Stimulated activated naive CD8-positive, alpha-beta T cell treated with anti-CD3 and anti-CD28 coated beads, Interleukin-15, amount 100 ng/mL, for 72 hours (primary cell): ENCODE measurements at places on chromosomes 16 and 17.

DNA sequence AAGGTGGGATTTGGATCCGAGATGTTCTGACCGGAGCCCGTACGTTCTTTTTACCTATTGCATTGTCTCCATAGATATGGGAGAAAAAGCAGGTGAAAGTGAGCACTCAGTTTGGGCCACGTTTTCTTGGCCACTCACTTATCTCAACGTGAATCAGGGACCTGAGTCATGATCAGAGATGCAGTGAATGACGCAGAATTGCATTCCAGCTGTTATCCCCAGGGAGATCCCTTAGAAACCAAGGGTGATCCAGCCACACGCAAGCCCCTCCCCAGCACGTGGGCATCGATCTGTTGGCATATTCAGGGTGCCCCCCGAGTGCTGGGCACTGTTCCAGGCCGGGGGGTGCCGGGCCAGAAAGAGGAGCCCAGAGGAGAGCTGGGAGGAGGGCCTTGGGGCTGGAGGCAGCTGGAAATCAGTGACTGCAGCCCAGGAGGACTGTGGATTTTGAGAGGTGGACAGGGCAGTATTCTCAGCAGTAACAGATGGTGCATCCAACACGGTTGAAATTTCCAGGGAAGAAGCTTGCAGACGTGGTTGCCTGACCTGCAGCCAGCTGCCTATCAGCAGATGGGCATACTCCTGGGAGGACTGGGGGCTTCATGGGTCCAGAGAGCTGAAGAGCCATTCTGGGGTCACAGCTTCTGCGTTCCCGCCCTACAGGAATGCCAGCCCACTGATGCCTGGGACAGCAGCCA, 87.2 kb upstream of the CACNG5 start:
- DNase-seq: no peak

DNA sequence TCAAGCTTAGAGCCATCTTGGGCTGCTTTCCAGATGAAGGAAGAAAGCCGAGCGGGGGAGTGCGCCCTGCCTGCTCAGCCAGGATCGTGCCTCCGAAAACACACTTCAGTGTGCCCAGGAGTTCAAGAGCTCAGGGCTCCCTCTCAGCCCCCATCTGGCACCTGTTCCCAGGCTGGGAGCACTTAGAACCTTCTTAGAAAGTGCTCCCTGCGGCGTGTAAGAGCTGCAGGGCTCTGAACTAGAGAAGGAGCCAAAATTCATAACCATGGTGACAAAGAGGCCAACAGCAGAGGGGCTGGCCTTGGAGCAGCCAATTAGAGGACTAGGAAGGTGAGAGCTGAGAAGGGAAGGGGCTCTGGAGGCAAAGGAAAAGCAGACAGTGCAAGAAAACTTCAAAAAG, 59.0 kb upstream of the TNRC6C start:
- DNase-seq: no peak

DNA sequence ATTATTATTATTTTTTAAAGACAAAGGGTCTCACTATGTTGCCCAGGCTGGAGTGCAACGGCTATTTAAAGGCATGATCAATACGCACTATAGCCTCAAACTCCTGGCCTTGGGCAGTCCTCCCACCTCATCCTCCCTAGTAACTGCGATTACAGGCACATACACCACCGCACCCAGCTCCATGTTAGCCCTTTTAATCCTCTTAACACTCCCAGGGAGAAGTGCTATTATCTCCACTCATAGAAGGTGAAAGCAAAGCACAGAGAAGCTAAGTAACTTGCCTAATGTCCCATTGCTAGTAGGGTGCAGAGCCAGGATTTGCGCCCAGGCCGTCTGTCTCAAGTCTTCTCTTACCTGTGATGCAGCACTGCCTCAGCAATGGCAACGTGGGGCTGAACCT, 5.0 kb downstream of the HAS3 start:
- no peak for DNase-seq

GRCh38 chr17:7843536-7844291, 9.7 kb downstream of the KDM6B start:
- DNase-seq: peak; percentile 88

- no peak for DNase-seq
These were observed 6.8 kb downstream of the MEIOC start for GRCh38 chr17:44663095-44663494.

DNA sequence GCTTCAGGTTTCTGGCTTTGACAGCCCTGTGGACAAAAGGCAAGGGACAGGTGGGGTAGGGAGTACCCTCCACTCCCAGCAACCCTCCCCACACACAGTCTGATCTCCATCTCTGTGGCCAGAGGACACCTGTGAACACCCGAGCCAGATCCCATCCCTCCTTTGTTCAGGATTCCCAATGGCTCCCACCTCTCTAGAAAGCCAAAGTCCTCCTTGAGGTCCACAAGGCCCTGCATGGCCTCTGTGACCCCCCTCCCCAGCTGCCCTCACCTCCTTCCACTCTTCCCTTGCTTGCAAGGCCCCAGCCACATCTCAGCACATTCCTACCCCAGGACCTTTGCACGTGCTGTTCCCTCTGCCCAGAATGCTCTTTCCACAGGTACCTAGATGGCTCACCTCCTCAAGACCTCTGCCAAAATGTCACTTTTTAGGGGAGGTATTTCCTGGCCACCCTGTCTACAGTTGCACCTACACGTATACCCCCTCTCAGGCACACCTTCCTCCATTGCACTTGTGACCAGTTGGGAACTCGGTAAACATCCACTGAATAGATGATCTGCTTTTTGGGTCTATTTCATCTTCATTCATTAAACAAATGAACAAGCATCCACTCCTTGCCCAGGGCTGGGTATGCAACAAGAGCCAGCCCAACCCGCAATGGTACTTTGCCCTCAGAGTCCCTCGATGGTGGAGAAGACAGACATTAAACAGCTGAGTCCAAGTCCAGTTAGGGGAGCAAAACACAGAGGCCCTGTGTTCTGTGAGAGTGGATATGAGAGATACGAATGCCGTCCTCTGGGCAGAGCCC, 107.0 kb downstream of the CRLF3 start:
- peak; percentile 6 for DNase-seq

- no peak for DNase-seq
These were observed 139.4 kb downstream of the CCDC182 start for GRCh38 chr17:57605675-57606105.

GRCh38 chr17:80968602-80969029, 23.0 kb upstream of the CHMP6 start:
- DNase-seq: no peak

DNA sequence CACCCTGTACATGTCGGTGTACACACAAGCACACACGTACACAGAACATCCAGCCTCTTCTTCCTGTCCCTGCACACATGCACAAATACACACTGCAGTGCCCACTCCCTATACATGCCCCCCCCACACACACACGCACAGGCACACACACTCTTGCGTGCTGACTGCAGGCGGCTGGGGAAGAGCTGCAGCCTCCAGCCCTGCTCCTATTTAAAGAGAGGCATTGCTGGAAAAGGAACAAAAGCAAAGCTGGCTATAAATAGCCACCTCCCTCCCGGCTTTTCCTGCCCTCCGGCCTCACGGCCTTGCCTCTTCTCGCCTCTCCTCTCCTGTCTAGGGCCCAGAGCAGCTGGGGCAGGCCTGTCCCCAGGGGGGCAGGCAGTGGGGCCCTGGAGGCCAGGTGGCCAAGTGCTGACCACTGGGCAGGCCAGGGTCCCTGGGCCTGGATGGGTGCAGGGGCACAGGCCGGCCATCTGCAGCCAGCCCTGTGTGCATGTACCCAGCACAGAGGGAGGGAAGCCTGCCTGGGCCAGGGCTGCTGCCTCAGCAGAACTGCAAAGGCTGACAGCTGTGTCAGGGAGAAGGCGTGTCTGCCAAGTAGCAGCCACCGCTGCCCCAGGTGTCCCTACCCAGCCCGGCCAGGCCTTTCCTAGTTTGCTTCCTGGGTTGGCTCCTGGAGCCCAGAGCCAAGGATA, 25.4 kb downstream of the RTN4RL1 start:
- DNase-seq: no peak

DNA sequence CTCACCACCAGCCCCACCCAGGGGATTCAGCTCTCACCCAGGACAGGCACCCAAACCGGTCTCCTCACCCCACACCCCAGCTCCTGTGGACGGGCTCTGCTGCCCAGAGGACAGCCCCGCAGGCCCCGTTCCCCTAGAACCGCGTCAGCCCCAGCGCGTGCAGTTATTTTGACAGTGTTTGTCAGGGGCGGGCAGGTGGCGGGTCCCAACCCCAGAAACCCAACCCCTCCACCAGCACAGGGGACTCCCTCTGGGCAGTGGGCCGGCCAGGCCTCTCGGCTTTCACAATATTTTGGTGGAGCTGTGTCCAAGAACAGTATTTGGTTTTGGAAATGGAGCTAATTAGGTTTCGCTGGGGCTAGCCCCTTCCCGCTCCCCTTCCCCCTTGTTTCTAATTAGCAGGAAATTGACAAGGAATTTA, 44.8 kb downstream of the BAHCC1 start:
- no peak for DNase-seq

GRCh38 chr16:5062051-5062450, 3.7 kb downstream of the C16orf89 start:
- no peak for DNase-seq

- no peak for DNase-seq
These were observed 1.2 kb upstream of the RARA start for GRCh38 chr17:40307740-40308239.

GRCh38 chr17:44112284-44113280, 10.9 kb downstream of the HDAC5 start:
- DNase-seq: no peak

- no peak for DNase-seq
These were observed 150.2 kb downstream of the ZFHX3 start for GRCh38 chr16:72897707-72898106.

GRCh38 chr16:9372934-9373890, 281.8 kb downstream of the HAPSTR1 start:
- no peak for DNase-seq

GRCh38 chr16:67388191-67388590, 5.1 kb downstream of the TPPP3 start:
- no peak for DNase-seq

GRCh38 chr16:78664811-78665772, 565.6 kb downstream of the WWOX start:
- DNase-seq: no peak

DNA sequence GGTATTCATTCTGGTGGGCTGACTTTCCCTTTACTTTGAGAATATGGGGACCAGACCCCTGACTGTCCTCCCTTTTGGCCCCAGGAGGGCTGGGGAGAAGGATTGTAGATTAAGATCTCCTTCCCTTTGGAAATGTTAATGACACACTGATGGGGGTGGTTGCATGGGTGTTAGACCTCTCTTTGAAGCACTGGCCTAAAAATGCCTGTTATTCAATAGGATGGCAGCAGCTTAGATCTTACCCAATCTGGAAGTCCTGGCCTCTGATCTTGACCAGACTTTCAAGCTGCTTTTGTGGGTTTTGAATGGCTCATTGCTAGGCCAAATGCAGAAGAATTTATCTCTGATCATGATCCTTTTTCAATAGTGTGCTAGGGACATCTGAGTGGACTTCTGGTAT, 25.7 kb downstream of the MAP3K3 start:
- DNase-seq: no peak

DNA sequence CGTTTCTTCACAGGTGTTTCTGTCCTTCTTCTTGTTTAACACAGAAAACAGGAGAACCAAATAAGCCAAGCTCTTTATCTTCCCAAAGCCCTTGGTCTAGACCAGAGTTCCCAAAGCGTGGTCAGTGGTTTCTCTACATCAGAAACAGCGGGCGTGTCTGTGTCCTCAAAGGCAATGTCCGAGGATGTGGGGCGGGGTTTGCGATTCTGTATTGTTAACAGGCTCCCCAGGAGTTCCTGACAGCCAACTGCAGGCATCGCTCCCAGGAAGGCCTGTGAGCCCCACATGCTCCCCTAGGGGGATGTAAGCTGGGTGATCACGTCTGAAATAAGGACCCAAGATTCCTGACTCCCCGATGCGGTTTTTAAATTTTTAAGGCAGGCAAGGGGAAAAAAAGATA, 28.4 kb upstream of the SLC25A19 start:
- no peak for DNase-seq

DNA sequence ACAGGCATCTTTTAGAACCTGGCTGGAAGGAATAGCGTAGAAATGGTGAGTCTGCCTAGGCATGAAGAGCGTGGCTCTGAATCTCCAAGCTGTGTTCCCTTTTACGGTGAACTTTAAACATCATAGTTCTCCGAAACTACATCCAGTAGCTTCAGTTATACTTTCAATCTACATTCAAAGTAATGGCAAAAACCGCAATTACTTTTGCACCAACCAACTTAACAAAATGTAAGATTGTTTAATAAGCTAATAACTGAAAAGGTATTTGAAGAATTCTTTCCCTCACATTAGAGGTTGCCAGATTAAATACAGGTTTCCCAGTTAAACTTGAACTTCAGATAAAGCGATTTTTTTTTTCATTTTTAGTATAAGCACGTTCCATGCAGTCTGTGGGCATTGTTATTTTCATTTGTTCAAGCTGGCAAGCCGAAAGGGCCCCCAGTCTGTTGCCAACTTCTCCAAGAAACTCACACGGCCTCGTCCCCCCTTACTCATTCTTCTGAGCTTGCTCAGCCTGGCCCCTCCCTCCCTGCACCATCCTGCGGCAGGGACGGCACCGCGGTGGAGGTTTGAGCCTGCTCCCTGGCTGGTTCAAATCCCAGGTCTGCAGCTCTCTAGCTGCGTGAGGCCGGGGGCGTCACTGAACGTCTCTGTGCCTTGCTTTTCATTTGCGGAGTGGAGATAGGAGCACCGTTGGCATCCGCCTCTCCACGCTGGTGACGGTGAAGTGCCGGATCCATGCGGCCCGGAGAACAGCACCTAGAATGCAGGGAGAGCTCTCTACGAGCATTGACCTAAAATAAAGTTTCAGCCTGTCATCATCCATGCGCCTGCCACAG, 3.5 kb upstream of the MTHFSD start:
- no peak for DNase-seq

- DNase-seq: peak; percentile 48
These were observed 5.6 kb downstream of the POLG2 start for GRCh38 chr17:64491034-64491860.

DNA sequence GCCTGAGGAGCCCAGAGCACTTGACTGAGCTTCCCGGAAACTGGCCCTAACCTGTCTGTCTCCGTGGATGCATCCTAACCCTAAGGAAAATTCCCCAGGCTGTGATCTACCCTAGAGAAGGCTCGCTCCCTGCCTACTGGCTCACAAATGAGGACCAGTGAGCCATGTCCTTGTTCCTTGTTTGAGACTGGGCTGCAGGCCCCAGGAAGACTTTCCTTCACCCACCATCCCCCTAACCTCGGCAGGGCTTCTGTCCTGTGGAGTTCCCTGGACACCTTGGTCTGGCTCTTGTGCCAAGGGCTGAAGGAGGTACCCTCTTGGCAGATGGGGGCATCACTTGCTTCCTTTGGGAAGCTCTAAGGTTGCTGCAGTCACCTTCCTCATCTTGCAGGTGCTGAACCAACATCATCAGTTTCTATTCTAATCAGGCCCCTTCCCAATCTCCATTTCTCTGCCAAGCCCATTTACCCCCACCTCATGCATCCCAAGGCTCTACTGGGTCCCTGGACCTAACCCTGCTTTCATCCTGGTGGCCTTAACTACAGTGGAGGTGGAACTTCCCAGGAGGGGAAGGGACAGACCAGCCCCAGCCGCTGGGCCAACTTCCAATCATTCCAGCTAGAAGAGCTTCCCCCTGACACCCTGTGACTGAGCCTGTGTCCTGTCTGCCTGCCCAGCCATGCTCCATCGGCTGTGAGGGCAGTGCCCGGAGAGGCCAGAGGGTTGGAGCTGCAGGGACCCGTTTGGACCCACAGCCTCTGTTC, 12.4 kb downstream of the RNF40 start:
- DNase-seq: no peak
